ENCODE measurements at places on chromosomes 2 and 18.
A peak's percentile ranks its signal among the peaks of the same experiment; 100 is the strongest.

DNA sequence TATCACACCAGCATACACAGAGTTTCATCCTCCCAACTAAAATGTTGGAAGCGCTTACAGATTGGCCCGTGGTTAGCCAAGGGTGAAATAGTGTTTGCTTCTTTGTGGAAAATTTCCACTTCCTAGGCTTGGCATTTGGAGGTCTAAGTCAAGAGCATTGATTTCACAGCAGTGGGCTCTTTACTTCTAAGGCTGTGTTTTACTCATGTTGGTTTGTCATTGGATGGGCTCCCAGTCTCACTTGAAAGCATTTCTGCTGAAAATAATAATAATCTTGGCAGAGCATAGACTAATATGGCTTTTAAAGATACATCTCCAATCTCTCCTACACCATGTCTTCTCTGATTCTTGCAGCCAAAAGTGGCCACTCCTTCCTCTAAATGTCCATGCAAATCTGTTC is 82.9 kb downstream of the DYNAP start:
- DNase-seq = no peak

- DNase-seq = no peak
Measured at GRCh38 chr2:120323807-120324399, 22.0 kb upstream of the INHBB start.

DNA sequence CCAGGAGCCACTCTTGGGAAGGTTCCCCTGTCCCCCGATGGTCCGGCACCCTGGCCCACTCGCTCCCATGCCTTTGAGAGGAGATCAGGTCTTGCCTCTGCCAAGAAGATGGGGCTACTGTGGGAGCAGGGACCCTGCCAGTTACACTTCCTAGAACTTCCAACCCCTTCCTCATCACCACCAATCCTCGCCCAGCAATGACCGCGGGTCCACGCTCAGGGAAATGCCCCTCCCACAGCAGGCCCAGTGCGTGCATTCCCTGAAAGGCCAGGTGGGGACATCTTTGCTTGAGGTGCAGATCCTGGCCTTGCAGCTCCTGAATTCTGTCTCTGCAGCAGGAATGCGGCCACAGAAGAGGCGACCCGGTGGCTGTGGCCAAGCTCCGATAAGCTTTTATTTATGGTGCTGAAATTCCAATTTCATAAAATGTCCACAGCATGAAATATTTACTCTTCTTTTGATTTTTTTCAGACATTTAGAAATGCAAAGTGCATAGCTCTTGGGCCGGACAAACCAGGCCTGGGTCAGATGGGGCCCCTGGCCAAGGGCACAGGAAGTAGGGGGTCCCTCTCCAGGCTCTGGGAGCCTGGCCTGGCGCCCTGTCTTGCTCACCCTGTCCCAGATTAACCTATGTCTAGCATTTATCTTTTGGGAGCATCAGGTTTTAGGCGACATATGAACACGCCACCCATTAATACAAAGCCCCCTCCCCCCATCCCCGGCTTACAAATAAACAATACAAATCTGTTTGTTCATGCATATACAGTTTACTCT is 29.8 kb downstream of the PXDN start:
- no peak for DNase-seq

GRCh38 chr18:59906203-59906602 is 6.4 kb downstream of the PMAIP1 start:
- DNase-seq = no peak

DNA sequence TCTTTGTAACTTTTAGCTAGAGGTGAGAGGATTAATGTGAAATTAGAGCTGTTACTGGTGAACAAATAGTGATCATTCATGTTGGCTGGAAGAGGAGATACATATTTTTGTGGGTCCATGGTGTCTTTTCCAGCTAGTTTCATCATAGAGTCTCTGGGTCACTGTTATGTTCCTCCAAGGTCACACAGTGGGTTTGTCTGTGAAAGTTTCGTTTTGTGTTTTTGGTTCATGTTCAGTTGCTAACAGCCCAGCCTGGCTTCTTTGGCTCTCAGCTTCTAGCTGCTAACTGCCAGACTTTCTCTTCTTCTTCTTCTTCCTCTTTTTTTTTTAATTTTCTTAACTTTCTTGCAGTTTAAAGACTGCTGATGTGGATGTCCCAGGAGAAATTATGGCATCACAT is 480.0 kb upstream of the SYT4 start:
- no peak for DNase-seq

DNA sequence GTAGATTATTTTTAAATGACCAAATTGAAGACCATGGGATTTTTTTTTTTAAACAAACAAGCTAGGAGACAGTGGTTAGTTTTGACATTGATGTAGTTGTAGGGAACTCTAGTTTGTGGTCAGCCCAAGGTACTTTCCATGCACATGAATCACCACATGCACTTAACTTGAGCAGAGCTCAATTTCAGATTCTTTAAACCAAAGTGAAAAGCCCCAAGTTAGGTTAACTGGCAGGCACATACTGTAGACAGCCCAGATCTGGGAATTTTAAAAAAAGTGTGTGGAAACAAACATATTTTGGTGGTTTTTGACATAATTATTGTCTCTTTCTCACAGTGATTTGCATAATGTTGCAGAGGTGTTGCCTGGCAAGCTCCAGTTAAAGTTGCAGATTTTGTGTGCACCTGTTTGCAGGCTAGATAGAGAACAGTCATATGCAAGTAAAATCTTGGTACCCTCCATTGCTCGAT is 88.4 kb downstream of the BCL2L11 start:
- DNase-seq = no peak

GRCh38 chr18:44507729-44508325 is 172.9 kb upstream of the SETBP1 start:
- no peak for DNase-seq

GRCh38 chr18:26756556-26756955 is 109.0 kb downstream of the AQP4 start:
- DNase-seq = no peak

- no peak for DNase-seq
Measured at GRCh38 chr2:65431421-65432226, 775 bp downstream of the SPRED2 start.

GRCh38 chr2:10285556-10286198 is 17.0 kb upstream of the HPCAL1 start:
- no peak for DNase-seq

DNA sequence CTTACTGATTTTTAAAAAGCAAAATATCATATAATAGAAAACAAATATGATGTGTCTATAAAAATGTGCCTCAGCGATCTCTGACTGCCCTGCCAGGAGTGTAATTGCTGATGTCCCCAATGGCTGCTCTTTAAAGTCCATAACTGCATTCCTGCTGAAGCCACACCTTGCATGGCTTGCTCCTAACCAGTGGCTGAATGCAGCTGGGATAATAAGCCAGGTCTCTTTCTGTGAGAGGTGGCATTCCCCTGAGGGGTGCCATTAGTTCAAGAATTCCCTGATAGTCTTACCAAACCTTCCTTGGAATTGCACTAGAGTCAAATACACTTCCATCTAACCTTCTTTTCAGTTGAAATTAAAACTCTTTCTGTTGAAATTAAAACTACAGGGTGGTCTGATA is 125.8 kb upstream of the ZNF804A start:
- no peak for DNase-seq

GRCh38 chr2:42933824-42934254 is 141.5 kb upstream of the HAAO start:
- DNase-seq = no peak

GRCh38 chr2:134778372-134778771 is 59.6 kb upstream of the TMEM163 start:
- DNase-seq = no peak

- no peak for DNase-seq
Measured at GRCh38 chr18:45666006-45666405, 50.7 kb downstream of the SLC14A2 start.

DNA sequence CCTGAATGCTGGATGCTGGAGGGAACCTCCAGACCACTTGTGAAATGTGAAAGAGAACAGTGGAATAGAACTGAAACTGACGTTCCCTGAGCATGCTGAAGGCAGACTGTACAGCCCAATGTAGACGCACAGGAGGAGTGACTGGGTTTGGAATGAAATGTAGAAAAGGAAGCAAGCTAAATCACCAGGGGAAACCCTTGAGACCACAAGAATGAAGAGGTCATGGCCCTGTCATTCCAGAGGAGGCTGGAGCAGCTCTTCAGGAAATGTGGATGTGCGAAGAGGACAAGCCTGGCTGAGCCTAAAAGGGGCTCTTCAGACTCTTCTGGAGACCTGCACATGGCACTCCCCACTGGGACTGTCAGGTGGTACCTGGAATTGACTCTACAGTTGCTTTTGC is 118.5 kb upstream of the ALPP start:
- DNase-seq = no peak

- peak; percentile 86 for DNase-seq
Measured at GRCh38 chr2:157327621-157328500, 2.2 kb upstream of the ERMN start.

DNA sequence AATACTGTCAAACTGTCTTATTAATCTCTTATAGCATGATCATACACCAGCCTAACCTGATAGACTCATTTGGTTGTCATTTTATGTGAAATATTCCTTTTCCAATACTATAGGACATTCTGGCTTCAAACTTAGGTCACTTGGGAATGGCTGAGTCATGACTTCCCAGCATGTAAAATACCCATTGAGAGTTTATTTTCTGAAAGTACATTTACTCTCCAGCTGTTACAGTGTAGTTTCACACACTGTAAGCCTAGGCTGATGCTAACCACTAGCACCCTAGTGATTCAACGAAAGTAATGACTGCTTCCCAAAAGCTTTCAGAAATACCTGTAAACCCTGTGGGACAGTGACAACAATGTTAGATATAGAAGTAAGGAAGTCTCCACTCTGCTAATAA is 93.8 kb downstream of the FIGN start:
- DNase-seq = no peak

- no peak for DNase-seq
Measured at GRCh38 chr2:165568361-165568760, 98.9 kb downstream of the CSRNP3 start.

DNA sequence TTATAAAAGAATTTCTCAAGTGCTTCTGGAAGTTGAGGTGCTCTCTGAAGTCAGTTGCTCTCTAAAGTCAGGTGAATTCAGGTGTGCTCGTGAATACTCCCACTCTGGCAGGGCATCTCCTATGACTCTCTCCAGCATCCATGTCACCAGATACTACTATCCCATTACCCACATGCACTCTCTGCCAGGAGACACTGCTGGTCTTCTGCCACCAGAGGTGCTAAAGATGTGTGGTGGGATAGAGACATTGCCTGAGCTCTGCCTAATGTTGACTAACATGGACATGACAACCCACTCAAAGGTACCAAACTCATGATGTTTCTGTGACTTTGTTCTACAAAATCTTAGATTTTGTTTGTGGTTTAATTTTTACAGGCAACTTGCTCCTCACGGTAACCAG is 106.4 kb upstream of the HNRNPA3 start:
- DNase-seq = no peak

DNA sequence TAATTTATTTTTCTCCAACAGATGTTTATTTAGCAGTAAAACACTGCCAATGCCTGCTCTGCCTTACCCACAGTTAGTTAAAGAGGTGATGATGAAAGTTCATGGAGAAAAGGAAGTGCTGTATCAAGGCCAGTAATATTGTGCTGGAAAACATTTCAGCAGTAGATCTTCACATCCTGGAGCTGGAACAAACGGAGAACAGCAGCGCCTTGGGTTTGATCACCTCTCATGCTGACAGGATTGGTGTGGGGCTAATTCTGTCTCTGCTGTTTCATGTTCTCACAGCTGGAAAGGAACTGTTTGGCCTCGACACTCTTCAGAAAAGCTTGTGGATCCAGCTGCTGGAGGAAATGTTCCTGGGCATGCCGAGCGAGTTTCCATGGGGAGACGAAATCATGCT is 61.5 kb upstream of the RPE start:
- DNase-seq = no peak

- no peak for DNase-seq
Measured at GRCh38 chr18:58128381-58129374, 84.7 kb downstream of the NEDD4L start.

GRCh38 chr2:116810071-116810470 is 1004.4 kb upstream of the DDX18 start:
- no peak for DNase-seq

- DNase-seq = no peak
Measured at GRCh38 chr18:3524706-3525105, 74.7 kb downstream of the TGIF1 start.

- DNase-seq = no peak
Measured at GRCh38 chr2:71926876-71927756, 220.5 kb downstream of the CYP26B1 start.

DNA sequence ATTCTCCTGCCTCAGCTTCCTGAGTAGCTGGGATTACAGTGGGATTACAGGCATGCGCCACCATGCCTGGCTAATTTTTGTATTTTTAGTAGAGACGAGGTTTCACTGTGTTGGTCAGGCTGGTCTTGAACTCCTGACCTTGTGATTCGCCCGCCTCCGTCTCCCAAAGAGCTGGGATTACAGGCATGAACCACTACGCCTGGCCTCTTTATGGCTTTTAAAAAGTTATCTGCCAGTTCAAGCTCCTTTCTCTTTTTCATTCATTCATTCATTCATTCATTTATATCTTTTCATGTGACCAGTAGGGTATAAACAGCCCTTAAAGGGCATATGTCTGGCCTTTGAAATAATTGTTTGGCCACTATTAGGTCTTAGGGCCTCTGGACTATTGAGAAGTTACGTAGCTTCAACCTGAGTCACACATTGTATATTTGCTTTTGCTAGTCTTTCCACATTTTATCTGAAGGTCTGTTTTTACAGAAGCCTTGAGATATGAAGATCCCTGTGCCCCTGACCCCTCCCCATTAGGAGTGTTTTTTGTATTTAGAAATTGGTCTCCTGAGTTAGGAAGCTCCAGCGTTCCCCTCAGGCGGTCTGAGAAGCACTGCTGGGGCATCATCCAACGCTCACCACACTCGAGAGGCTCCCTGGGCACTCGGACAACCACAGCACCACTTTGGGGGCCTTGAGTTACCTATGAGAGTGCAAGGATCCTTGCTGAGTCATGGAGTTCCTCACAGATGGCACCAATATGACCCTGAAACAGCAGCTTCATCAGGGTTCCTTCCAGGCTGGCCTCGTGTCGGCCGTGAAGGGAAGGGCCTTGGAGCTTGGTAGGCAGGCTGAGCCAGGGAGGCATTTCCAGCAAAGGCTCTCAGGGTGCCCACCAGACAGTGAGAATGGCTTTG is 21.8 kb downstream of the FZD5 start:
- DNase-seq = no peak

- DNase-seq = no peak
Measured at GRCh38 chr18:76377359-76377756, 117.7 kb downstream of the ZNF516 start.
